HepG2 (cell line): ENCODE measurements at places on chromosomes 2 and 18. TPM values are rescaled to one million over a fixed set of nuclear protein-coding genes. Genes with fewer than 3 reads are reported as not detected.

TMEM17 gene
- 0.22 and 0.28 TPM in 2 replicates for total RNA-seq

SLC14A1 gene
- not detected in 2 replicates for total RNA-seq

NRP2 gene
- total RNA-seq: 0.60 and 1.4 TPM in 2 replicates

ABHD1 gene
- total RNA-seq: 0.04 TPM in 1 of 2 replicates, not detected in the other

LYPD1 gene
- total RNA-seq: not detected in 2 replicates

CNGA3 gene
- not detected in 2 replicates for total RNA-seq

CDK5R2 gene
- total RNA-seq: not detected in 2 replicates

C1QL2 gene
- not detected in 2 replicates for total RNA-seq

GALNT13 gene
- 4.8 and 5.0 TPM in 2 replicates for total RNA-seq

AGXT gene
- total RNA-seq: 30.5 and 41.9 TPM in 2 replicates

TTN gene
- under 0.01 TPM in 2 replicates for total RNA-seq

HOXD13 gene
- not detected in 2 replicates for total RNA-seq

EPHA4 gene
- total RNA-seq: not detected in 2 replicates

MALL gene
- total RNA-seq: not detected in 2 replicates

AQP12B gene
- not detected in 2 replicates for total RNA-seq
